A172 (cell line): ENCODE measurements at places on chromosomes 11 and 22. TPM values are rescaled to one million over a fixed set of nuclear protein-coding genes. Genes with fewer than 3 reads are reported as not detected.

DNA sequence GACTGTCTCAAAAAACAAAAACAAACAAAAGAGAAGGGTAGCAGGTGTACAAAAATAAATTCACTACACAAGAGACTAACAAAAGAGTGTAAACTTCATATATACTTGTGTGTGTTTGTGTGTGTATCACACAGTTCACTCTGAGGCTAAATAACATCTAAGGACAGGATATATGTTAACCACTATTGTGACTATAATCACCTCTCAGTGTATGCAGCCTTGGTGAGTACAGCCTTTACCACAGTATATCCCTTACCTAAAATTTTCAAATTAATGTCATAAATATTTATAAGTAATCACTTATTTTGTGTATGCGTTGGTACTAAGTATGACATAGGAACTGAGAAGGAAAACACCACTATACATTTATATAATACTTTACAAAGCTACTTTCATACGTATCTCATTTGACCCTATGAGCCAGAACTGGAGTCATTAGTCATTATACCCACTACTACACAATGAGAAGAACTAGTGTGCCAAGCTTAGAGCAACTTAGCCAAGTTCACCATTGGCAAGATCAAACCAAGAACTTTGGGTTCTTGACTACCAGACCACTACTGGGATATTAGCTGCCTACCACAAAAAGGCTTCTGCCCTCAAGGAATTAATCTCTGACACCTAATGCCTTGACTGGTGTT lies 116.7 kb downstream of the SGSM3 start:
- DNase-seq: no peak

DNA sequence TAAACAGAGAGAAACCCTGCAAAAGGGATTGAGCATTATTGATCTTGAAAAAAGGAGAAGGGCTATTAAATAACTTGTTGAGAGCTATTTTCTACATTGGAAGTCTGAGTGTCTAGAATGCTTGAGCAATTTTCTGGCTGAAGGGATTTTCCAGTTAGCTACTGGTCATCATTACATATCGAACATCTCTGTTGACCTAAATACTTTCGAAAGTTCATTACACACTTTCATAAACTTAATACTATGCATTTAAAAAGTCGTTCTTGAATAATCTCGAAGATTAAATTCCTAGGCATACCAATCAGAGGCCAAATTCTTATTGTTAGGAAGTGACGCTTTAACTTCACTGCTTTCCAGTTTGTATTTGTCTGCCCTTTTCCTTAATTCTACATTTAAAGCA lies 13.7 kb downstream of the ETS1 start:
- DNase-seq: no peak

- peak; percentile 73 for DNase-seq
These were observed 325.4 kb downstream of the BRD1 start for GRCh38 chr22:49502126-49502826.

DNA sequence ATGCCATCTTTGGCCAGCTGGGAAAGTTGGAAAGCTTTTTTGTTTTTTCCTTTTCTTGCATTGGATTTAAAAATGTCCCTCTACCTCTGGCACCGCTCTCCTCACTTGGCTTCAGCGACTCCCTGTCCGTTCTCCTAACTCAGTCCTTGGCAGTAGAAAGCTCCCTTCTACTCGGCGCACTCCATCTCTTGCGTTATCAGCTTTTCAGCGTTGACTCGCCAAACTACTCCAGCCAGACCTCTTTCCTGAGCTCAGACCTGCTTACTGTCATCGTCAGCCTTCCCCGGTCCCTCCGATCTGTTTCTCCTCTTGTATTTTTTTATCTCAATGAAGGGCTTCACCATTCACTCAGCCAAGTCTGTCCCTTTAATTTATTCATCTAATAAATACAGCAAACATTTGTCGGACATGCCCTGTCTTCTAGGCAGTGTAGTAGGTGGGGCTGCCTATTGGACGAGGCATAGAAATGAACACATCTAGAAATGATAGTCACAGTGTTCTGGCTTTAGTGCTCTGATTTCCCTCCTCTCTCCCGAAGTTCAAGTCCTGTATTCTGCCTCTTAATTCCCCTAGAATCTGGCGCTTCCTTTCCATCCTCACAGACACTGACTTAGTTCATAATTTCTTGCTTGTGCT lies 839 bp downstream of the CEP164 start:
- peak; percentile 16 for DNase-seq

DNA sequence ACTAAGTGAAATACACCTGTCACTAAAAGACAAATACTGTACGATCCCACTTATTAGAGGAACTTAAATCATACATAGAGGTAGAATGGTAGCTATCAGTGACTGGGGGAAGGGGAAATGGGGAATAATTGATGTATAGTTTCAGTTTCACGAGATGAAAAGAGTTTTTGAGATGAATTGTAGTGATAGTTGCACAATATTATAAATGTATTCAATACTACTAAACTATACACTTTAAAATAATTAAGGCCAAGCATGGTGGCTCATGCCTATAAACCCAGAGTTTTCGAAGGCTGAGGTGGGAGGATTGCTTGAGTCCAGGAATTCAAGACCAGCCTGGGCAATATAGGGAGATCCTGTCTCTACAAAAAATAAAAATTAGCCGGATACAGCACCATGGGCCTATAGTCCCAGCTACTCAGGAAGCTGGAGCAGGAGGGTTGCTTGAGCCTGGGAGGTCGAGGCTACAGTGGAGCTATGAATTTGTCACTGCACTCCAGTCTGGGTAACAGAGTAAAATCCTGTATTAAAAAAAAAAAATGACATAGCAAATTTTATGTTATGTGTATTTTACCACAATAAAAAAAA lies 40.4 kb downstream of the SERPIND1 start:
- no peak for DNase-seq

The LRRC32 gene
- not detected in 2 replicates for total RNA-seq

The CCDC188 gene
- not detected in 2 replicates for total RNA-seq

The GDPD5 gene
- 33.7 and 49.4 TPM in 2 replicates for total RNA-seq

The RAPSN gene
- not detected in 2 replicates for total RNA-seq

The ZDHHC8 gene
- total RNA-seq: 4.3 and 8.6 TPM in 2 replicates
